ENCODE measurements at places on chromosomes 13 and 19. TPM values are rescaled to one million over a fixed set of nuclear protein-coding genes. Genes with fewer than 3 reads are reported as not detected.

DNA sequence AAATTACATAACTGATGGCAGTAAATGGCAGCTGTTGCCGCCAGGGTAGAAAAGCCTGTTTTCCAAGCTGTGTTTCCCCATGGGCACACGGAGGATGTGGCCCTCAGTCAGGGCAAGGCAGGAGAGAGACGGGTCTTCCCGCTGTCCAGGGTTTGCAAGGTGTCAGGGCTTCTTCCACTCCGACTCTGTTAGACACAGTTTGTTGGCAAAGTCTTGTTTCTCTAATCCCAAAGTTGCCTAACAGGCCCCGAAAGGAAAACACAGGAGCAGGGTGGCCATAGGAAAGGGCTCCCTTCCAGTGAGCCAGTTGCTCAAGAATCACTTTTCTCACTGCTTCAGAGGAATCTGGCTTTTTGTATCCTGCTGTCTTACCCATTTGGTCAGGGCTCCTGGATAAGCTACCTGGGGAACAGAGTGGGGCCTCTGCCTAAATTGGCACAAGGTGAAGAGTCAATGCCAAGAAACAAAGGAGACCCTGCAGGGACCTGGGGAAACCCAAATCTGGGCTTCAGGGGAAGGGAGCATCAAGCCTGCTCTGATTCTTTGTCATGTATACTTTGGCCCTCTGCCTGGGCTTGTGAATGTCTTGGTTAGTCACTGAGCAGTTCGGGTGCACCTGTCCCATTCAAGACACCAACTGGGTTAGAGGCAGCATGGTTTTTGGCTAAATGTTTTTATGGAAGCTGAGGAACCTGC is 29.0 kb upstream of the CXCL17 start:
- peak; percentile 33 for DNase-seq
- no peaks in the 10 kb centered on the region for H3K27me3 ChIP-seq
- H3K4me1 ChIP-seq: peaks cover 8% of the 10 kb centered on the region
- no peaks in the 10 kb centered on the region for H3K36me3 ChIP-seq

DNA sequence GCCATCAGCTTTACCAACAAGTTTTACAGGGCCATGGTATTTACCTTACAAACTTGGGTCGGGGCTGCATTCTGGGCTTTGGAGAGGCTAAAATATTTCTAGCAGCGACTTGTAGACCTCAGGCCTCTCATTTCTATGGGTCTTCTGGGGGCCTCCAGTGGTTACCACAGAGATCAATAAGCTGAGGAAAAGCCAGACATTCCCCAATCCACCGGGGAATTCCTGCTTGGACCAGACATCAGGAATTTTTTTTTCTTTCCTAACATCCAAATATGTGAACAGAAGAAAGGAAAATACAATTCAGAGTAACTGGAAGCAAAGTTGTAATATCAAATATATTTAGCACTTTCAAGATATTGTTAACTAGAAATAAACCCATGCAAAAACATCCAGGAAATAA is 1.5 kb downstream of the DZIP1 start:
- H3K27me3 ChIP-seq: no peaks in the 10 kb centered on the region
- DNase-seq: no peak
- H3K27ac ChIP-seq: peak overlapping the region; percentile 83

DNA sequence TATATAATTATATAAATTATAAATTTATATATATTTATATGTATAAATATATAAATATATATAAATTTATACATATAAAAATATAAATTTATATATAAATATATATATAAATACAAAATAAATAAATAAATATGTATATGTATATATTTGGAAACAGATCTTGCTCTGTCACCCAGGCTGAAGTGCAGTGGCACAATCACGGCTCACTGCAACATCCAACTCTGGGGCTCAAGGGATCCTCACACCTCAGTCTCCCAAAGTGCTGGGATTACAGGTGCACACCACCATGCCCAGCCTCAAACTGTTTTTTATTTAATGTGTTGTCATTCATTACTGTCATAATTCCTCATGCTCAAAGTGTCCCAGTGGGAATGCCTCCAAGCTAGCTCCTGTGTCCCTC is 25.2 kb upstream of the PDCD5 start:
- H3K36me3 ChIP-seq: no peaks in the 10 kb centered on the region
- no peak for DNase-seq
- H3K27me3 ChIP-seq: no peaks in the 10 kb centered on the region
- no peaks in the 10 kb centered on the region for H3K4me1 ChIP-seq
- H3K4me3 ChIP-seq: no peak overlapping the region

The NBEA gene
- total RNA-seq: 9.6 TPM

DNA sequence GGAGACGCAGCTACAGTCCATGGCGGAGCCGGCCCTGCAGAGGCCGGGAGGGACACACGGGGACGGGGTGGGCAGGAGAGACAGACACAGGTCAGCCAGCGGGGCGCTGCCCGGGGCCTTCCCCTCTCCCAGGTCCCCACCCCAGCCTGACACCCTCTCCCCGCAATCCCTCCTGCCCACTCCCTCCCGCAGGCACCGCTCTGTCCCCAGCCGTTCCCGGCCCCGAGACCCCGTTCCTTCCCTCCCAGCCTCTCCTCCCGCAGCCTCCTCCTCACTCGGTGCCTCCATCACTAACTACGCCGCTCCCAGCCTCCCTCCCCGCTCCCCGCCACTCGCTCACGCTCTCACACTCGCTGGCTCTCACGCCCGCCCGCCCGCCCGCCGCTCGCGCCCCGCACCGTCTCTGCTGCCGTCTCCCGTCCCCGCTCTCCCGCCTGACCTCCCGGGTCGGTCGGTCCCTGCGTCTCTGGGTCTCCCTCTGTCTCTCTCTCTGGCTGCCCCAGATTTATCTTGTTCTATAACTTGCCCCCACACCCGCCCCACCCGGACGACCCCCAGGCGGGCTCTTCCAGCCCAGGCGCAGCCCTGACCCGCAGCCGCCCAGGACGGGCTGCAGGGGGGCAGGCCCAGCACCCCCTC is 15.2 kb downstream of the ERFL start:
- H3K4me1 ChIP-seq: peaks cover 3% of the 10 kb centered on the region
- H3K27me3 ChIP-seq: no peaks in the 10 kb centered on the region
- no peaks in the 10 kb centered on the region for H3K36me3 ChIP-seq
- no peak overlapping the region for H3K4me3 ChIP-seq
- H3K27ac ChIP-seq: no peak overlapping the region
- no peak for DNase-seq

DNA sequence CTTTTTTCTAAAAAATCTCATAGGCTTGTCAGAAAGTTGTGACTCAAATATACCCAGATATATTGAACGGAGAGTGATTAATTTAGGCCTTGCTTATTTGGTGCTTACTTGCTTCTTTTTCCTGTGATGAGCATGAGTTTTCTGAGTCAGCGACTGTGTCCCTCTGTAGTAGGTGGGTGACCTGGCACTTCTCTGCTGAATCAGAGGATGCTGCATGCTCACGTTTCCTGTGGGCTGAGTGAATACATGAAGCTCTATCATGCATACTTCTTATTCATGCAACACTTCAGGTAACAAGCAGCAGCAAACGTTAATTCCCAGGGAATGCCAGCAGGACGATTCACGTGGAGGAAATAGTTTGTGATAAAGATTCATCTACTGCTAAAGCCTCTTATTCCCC is 245.0 kb downstream of the KLF5 start:
- H3K27ac ChIP-seq: no peak overlapping the region
- H3K36me3 ChIP-seq: no peaks in the 10 kb centered on the region
- H3K27me3 ChIP-seq: no peaks in the 10 kb centered on the region
- DNase-seq: no peak

GRCh38 chr13:34897220-34897619 is 44.9 kb upstream of the NBEA start:
- no peak overlapping the region for H3K4me3 ChIP-seq
- H3K4me1 ChIP-seq: no peaks in the 10 kb centered on the region
- DNase-seq: no peak
- H3K27ac ChIP-seq: no peak overlapping the region
- H3K36me3 ChIP-seq: no peaks in the 10 kb centered on the region

GRCh38 chr19:16274447-16274846 is 50.2 kb upstream of the KLF2 start:
- H3K27me3 ChIP-seq: no peaks in the 10 kb centered on the region
- DNase-seq: no peak
- H3K36me3 ChIP-seq: no peaks in the 10 kb centered on the region
- peaks cover 7% of the 10 kb centered on the region for H3K4me1 ChIP-seq
- H3K4me3 ChIP-seq: no peak overlapping the region
- H3K27ac ChIP-seq: no peak overlapping the region

DNA sequence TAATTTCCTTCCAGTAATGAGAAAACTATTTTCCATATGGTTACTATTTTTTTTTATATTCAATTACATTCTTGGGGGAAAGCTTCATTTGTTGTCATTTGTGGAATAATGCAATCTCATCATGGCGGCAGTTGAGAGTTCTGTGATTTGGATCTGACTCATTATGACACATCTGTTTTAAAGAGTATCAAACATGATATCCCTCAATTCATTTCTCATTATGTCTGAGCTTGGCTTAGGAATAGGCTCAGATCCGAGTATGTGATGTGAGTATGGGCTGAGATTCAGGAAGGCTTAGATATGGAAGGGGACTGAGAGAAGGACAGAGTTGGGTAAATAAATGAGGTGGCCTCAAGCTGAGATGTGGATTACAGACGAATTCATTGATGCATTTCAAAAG is 64.4 kb downstream of the POSTN start:
- no peaks in the 10 kb centered on the region for H3K27me3 ChIP-seq
- no peaks in the 10 kb centered on the region for H3K4me1 ChIP-seq
- H3K27ac ChIP-seq: no peak overlapping the region
- no peak overlapping the region for H3K4me3 ChIP-seq

GRCh38 chr19:46232468-46232867 is 2.9 kb downstream of the IGFL1 start:
- no peak for DNase-seq
- H3K27me3 ChIP-seq: no peaks in the 10 kb centered on the region
- H3K27ac ChIP-seq: no peak overlapping the region
- H3K4me3 ChIP-seq: no peak overlapping the region

GRCh38 chr13:30111810-30112209 is 195.5 kb downstream of the KATNAL1 start:
- H3K4me1 ChIP-seq: peaks cover 43% of the 10 kb centered on the region
- H3K36me3 ChIP-seq: no peaks in the 10 kb centered on the region
- no peaks in the 10 kb centered on the region for H3K27me3 ChIP-seq
- no peak overlapping the region for H3K4me3 ChIP-seq
- no peak for DNase-seq
- no peak overlapping the region for H3K27ac ChIP-seq

The CRX gene
- not detected for total RNA-seq

GRCh38 chr19:46447824-46448223 is 19.1 kb upstream of the PNMA8C start:
- no peak overlapping the region for H3K4me3 ChIP-seq
- no peak overlapping the region for H3K27ac ChIP-seq
- H3K4me1 ChIP-seq: peaks cover 28% of the 10 kb centered on the region
- no peaks in the 10 kb centered on the region for H3K27me3 ChIP-seq
- DNase-seq: no peak

GRCh38 chr19:18774782-18775444 is 16.2 kb downstream of the COMP start:
- no peak overlapping the region for H3K4me3 ChIP-seq
- no peaks in the 10 kb centered on the region for H3K36me3 ChIP-seq
- H3K27ac ChIP-seq: no peak overlapping the region
- no peak for DNase-seq
- no peaks in the 10 kb centered on the region for H3K27me3 ChIP-seq

- no peaks in the 10 kb centered on the region for H3K27me3 ChIP-seq
- H3K27ac ChIP-seq: peak overlapping the region; percentile 35
- DNase-seq: no peak
- H3K36me3 ChIP-seq: no peaks in the 10 kb centered on the region
- no peak overlapping the region for H3K4me3 ChIP-seq
- peaks cover 37% of the 10 kb centered on the region for H3K4me1 ChIP-seq
These were observed 9.4 kb downstream of the SCGB2B2 start for GRCh38 chr19:34667349-34668076.

- no peaks in the 10 kb centered on the region for H3K36me3 ChIP-seq
- H3K27me3 ChIP-seq: no peaks in the 10 kb centered on the region
- H3K4me1 ChIP-seq: no peaks in the 10 kb centered on the region
- no peak overlapping the region for H3K27ac ChIP-seq
These were observed 306.8 kb downstream of the DCLK1 start for GRCh38 chr13:35824395-35824794.

DNA sequence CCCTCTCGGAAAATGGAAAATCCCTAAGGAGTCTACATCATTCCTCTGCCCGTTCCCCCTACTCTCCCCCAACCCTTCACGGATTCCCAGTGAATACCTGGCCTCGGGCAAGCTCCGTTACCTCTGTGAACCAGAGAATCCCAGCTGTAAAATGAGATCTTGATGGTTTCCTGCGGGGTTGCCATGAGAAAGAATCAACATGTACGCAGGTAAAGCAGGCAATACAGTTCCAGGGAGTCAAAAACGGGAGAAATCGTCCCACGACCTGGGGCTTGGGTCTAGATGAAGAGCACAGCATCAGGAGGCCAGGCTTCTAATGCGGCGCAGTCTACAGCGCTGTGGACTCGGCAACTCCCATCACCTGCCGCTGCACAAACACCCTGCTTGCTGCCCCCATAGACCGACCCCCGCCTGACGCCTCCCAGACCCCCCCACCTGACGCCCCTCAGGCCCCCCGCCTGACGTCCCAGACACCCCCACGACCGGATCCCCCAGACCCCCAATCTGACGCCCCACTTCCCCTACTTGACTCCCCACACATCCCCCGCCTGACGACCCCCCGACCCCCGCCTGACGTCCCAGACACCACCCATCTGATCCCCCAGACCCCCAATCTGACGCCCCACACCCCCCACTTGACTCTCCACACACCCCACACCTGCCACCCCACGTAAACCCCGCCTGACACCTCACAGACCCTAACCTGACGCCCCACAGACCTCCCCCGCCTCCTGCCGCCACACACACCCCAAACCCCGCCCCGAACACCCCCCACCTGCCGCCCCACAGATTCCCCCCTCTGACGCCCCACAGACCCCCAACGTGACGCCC is 680 bp downstream of the LIG4 start:
- H3K36me3 ChIP-seq: peaks cover 3% of the 10 kb centered on the region
- H3K4me1 ChIP-seq: peaks cover 35% of the 10 kb centered on the region
- peak; percentile 16 for DNase-seq
- no peaks in the 10 kb centered on the region for H3K27me3 ChIP-seq

DNA sequence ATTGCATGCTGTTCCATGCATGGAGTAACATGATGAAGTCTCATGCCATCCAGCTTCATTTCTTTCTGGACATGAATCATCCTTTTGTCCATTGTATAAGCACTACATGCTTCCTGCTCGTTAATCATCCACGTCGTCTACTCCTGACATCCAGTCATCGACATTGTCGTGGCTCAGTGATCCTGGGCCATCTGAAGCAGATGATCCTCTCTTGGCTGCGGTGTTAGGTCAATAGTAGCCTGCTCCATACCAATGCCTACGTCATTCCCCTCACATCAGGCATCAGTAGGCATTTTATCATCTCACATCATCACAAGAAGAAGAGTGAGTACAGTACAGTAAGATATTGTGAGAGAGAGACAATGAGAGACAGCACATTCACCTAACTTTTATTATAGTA is 7.9 kb upstream of the MYO16 start:
- DNase-seq: no peak
- H3K27ac ChIP-seq: no peak overlapping the region
- no peaks in the 10 kb centered on the region for H3K36me3 ChIP-seq
- H3K27me3 ChIP-seq: no peaks in the 10 kb centered on the region

The CIC gene
- 40.5 TPM for total RNA-seq

- H3K4me1 ChIP-seq: peaks cover 4% of the 10 kb centered on the region
- no peak overlapping the region for H3K4me3 ChIP-seq
- no peak for DNase-seq
- no peaks in the 10 kb centered on the region for H3K36me3 ChIP-seq
- no peak overlapping the region for H3K27ac ChIP-seq
- H3K27me3 ChIP-seq: no peaks in the 10 kb centered on the region
These were observed 219.2 kb downstream of the ENOX1 start for GRCh38 chr13:43567608-43568007.

- no peaks in the 10 kb centered on the region for H3K4me1 ChIP-seq
- H3K27me3 ChIP-seq: no peaks in the 10 kb centered on the region
- no peak overlapping the region for H3K4me3 ChIP-seq
- no peaks in the 10 kb centered on the region for H3K36me3 ChIP-seq
- DNase-seq: no peak
- H3K27ac ChIP-seq: no peak overlapping the region
These were observed 229.1 kb upstream of the TSHZ3 start for GRCh38 chr19:31578326-31578725.

All from body of pancreas (tissue), 4 donors.